Fibroblast of skin of abdomen (primary cell): ENCODE measurements at places on chromosomes 6 and 20.

GRCh38 chr20:57460781-57461465, 64.0 kb downstream of the CTCFL start:
- no peak for DNase-seq

DNA sequence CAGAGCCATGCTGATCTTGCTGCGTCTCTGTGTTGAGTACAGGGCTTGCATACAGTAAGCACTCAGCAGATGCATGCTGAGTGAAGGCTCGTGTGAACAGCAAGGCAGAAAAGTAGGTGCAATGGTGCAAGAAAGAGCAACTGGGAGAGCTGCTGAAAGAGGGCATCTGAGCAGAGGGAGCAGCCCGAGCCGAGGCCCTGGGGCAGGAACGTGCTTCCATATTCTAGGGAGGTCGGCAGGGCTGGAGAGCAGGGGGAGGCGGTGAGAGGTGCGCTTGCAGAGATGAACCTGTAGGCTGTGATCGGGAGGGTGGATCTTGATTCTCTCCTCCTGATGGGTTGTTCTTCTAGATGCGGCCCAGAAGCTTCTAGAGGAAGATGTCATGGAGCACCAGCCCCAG, 26.4 kb upstream of the STX16 start:
- no peak for DNase-seq

DNA sequence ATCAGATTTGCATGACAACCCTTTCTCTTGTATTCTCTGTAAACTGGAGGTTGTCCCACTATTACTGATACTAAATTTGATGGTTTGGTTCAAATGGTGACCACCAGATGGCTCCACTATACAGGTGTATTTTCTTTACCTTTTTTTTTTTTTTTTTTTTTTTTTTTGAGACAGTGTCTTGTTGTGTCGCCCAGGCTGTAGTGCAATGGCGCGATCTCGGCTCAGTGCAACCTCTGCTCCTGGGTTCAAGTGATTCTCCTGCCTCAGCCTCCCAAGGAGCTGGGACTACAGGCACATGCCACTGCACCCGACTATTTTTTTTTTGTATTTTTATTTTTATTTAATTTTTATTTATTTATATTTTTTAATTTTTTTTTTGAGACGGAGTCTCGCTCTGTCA, 6.6 kb upstream of the WTAP start:
- DNase-seq = no peak

GRCh38 chr20:20697325-20697845, 15.1 kb downstream of the RALGAPA2 start:
- DNase-seq = no peak

- no peak for DNase-seq
These were observed 117.2 kb downstream of the BACH2 start for GRCh38 chr6:90179190-90180169.
